ENCODE measurements at places on chromosomes 6 and 20.

DNA sequence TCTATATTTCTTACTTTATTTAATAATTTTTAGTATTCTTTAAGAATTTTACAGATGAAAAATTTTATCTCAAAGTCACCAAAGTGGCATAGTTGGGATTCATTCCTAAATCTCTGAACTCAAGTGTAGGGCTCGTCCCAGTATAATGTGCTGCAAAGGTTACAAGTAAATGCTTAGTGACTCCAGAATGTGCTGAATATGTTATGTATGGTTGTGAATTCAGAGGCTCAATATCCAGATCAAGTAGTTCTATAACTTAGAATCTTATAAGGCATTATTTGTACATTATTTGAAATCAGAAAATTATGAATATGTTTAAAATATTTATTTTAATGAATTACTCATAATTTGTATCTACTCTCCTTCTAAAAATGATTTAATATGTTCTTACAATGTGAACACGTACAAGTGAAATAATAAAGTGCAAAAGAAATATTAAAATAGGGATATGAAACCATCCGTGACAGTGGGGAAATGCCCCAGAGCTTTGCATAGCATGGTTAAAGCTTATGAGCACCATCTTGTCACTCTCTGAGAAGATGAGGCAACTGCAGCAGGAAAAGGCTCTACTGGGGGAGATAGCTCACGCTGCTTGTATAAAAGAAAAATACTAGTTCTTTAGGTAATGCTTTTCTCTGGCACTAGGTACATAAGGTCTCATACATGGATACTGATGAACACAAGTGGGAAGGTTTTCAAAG is 259.0 kb downstream of the FOXC1 start:
- no peak for DNase-seq

GRCh38 chr6:169005166-169005565 is 248.5 kb downstream of the THBS2 start:
- no peak for DNase-seq

DNA sequence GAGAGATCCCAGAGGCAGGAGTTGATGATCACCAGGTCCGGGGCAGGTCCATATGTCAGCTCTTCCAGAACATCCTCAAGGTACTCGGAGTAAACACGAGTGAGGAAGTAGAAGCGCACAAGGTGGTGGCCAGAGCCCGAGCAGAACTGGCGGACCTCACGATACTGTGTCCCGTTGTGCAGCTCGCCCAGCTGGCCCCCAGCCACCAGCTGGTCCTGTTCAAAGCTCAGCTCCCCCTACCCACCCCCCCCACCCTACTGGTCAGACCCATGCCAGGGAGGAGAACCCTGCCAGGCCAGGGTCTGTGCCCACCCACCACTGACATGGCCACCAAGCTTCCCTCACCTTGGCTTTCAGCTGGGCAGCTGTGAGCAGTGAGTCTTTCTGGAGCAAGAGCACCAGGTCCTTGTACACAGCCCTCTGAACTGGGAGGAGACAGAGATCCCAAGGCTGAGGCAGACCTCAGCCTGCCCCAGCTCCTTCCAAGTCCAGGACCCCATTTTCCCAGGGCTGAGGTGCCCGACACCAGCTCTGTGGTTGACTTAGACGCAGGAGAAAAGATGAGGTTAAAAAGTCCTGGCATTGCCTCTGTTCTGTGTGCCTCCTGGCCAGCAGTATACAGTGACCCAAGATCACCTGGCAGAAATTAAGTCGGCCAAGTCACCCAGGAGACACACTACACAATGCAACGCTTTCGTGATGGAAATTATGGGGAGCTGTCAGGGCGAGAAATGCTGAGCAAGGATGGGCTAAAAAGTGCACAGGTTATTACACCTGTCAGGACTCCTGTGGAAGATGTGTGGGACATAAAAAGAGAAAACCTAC is 1.4 kb downstream of the PCED1A start:
- no peak for DNase-seq

GRCh38 chr20:39897058-39897457 is 792.0 kb downstream of the MAFB start:
- DNase-seq, result no peak

DNA sequence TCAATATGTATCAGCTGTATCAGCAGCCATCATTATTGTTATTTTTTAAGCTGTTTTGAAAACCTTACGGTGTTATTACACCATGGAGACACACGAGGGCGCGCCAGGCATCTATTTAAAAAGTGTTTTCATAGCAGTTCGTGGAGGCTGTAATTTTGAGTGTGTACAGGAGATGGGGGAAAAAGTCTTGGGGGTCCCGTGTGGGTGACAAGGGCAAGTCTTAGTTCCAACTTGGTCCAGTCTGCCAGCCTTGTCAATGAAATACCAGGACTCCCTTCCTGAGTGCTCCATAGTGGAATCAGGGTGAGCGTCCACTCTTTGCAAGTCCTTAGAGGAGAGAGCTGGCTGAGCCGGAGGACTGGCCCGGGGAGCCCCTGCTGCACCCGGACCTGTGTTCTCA is 43.3 kb downstream of the SLC2A10 start:
- DNase-seq, result peak; percentile 8

- DNase-seq, result no peak
These were observed 335.8 kb downstream of the EPHA7 start for GRCh38 chr6:93083337-93084230.
